ENCODE measurements at places on chromosomes 16 and 17. TPM values are rescaled to one million over a fixed set of nuclear protein-coding genes. Genes with fewer than 3 reads are reported as not detected.

ANKS4B gene
- polyA plus RNA-seq = not detected

ABCA6 gene
- polyA plus RNA-seq = 0.52 TPM

KCNG4 gene
- not detected for polyA plus RNA-seq

CD300H gene
- 64.7 TPM for polyA plus RNA-seq

ITGB4 gene
- polyA plus RNA-seq = not detected

ZNF597 gene
- polyA plus RNA-seq = 0.80 TPM

FBXO47 gene
- not detected for polyA plus RNA-seq

CRISPLD2 gene
- polyA plus RNA-seq = 90.4 TPM

DNASE1L2 gene
- 1.1 TPM for polyA plus RNA-seq

FBXW10 gene
- not detected for polyA plus RNA-seq

MT1B gene
- not detected for polyA plus RNA-seq

EVPLL gene
- polyA plus RNA-seq = not detected
